ENCODE measurements at places on chromosomes 13 and 19.

DNA sequence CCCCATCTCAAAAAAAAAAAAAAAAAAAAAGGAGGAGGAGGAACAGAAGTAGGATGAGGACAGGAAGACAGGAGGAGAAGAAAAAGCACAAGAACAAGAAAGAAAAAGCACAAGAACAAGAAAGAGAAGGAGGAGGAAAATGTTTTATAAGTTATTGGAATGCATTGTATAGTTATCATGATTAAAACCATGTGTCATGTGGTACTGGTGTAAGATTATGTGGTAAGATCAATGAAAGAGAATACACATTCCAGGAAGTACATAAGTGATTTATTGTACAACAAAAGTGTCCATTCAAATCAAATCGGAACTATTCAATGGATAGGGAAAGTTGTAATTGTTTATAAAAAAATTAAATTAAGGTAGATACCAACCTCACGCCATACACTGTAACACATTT is 167.7 kb downstream of the MZT1 start:
- DNase-seq = no peak

GRCh38 chr13:40402931-40403431 is 263.5 kb downstream of the FOXO1 start:
- peak; percentile 42 for DNase-seq

- DNase-seq = peak; percentile 82
These were observed at the start of gene BST2 for GRCh38 chr19:17405250-17406045. Gene BST2, minus strand, starts transcription at chr19:17405630. Its CDS starts 55 bp downstream, at chr19:17405575.

DNA sequence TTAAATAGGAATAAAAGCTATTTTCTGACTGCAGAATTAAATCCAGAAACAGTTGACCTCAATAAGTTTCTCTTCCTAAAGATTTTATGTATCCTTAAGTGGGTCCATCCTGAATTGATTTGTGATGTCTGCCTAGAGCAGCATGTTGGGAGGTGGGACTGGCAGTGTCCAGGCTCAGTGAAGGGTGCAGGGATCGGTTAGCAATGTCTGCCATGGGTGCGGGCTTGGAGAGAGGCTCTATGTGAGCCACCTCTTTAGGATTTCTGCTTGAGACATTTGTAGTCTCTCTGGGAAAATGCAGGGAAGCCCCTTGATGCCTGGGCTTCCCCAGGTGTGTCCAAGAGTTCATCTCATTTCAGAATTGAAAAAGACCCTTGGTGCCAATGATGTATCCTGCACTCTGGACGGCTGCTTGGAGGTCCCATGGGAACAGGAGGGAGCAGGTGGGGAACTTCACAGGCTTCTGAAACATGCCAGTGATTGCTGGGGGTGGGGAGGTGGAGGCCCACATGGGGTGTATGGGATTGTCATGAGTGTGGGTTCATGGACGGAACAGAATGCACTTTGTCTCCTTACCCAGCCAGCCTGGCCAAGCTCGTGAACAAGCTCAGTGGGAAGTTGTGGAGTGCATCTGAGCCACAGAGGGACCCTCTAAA is 6.2 kb upstream of the COLGALT1 start:
- DNase-seq = no peak

DNA sequence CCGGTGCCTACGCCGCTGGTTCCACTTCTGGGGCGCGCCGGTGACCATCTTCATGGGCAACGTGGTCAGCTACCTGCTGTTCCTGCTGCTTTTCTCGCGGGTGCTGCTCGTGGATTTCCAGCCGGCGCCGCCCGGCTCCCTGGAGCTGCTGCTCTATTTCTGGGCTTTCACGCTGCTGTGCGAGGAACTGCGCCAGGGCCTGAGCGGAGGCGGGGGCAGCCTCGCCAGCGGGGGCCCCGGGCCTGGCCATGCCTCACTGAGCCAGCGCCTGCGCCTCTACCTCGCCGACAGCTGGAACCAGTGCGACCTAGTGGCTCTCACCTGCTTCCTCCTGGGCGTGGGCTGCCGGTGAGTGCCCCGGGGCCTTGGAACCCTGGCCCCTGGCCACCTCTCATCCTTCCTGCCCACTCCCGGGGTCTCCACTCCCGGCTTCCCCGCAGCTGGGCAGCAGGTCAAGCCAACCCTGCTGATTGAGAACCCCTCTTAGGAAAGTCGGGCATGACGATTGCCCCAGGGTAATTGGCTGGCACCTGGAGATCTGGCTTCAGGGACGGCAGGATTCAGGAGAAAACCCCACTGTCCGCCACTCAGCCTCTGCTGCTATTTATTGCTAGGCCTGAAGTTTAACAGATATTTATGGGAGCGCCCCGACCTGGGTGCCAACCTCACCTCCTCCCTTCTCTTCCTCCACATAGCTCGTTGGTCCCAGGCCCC is 39.1 kb downstream of the TRPM4 start:
- no peak for DNase-seq

- no peak for DNase-seq
These were observed 116.6 kb upstream of the SPACA7 start for GRCh38 chr13:112259511-112259910.

DNA sequence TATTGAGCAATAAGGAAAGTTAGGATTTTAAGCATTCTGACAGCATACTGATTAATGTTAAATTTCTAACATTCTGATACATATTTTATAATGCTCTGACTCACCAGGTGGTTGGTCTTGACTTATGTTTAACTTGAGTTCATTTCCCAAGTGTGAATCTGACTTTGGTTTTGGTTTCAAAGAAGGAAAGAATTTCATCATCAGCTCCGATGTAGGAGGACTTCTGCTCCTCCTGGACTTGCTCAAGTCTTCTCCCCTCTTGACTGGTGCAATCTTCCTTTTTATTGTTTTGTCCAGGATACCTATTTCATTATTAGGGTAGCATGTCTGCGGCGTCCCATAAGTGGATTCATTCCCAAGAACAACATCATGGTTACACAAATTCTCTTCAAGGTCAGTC is 141.3 kb downstream of the RNF17 start:
- DNase-seq = no peak

GRCh38 chr13:36925603-36926002 is 5.6 kb upstream of the SMAD9 start:
- DNase-seq = no peak

- DNase-seq = no peak
These were observed 75.2 kb downstream of the ATP11A start for GRCh38 chr13:112764864-112765561.

DNA sequence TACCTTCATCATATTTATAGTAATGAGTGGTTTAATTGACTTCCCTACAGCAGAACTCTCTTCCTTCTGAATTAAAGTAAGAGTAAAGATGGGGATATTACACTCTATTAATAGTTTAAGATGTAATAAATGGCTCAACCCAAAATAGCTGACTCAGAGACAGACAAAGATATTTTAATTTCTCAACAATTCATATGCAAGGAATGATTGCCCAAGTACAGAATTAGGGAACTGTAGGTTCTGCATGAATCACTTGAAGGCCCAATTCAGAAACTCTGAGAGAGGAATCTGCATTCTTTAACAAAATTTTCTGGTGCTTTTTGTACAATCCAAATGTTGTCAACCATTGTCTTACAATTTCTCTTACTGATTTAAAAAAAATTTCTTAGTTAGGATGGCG is 42.9 kb upstream of the PCDH9 start:
- no peak for DNase-seq

DNA sequence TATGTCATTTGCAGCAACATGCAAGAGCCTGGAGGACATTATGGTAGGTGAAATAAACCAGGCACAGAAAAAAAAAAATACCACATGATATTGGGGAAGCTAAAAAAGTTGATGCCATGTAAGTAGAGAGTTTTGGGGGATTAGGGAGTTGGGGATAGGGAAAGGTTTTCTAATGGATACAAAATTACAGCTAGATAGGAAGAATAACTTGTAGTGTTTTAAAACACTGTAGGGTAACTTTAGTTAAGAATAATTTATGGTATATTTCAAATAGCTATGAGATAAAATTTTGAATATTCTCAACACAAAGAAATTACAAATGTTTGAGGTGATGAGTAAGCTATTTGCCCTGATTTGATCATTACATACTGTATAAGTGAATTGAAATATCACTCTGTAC is 1456.7 kb upstream of the MIR17HG start:
- no peak for DNase-seq

- DNase-seq = no peak
These were observed 1494.9 kb upstream of the MIR17HG start for GRCh38 chr13:89852570-89852969.

GRCh38 chr13:19362946-19363510 is 181.4 kb upstream of the TUBA3C start:
- no peak for DNase-seq

DNA sequence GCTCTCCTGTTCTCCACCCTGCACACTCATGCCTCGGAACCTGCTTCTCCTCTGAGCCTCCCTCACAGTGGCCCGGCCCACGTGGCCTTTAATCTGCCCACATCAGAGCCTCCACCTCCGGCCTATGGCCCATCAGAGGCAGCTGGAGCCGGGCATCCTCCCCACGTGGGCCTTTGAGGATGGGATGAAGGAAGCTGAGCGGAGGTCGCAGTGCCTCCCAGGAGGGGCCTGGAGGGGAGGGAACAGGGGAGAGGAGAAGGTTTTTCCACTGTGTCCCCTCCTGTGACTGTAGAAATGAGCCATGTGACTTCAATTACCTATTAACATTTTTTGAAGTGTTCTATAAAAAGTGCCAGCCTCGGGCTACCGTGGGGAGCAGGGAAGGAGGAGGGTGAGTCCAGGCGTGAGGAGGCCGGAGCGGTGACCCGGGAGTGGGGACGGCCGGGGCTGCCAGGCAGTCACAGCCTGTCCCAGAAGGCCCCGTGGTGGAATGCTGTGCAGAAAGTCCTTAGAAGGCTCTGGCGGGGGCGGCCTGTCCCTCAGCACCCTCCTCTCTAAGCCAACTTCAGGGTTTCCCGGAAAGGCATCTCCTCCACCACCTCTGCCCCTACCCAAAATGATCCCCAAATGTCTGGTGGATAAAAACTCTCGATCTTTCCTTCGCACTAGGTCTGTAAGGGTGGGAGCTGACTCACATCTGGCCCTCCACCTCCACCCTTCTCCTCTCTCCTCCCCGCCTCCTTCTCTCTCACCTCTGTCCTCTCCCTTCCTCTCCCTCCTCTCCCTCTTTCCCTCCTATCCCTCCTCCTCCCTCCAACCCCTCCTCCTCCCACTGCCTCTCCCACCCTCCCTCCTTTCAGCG is 24.8 kb upstream of the SLC1A5 start:
- peak; percentile 100 for DNase-seq

GRCh38 chr19:36013280-36014011 is 567 bp downstream of the ALKBH6 start:
- no peak for DNase-seq

DNA sequence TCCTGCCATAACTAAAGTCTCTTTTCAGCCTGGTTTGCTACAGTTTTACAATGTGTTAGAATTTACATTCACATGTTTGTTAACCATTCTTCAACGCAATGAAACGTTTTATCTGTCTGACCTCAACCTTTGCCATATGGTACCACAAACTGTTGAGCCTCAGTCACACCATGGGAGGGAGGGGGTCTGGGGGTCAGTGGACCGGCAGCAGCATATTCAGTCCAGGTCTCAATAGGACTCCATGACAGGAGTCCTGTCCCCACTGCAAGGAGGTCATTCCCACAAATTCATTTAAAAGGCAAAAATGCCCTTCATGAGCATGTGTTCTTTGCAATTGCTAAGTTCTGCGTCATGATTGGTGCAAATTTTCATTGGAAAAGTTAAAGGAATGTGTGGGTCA is 66.6 kb upstream of the OLFM4 start:
- DNase-seq = no peak

- no peak for DNase-seq
These were observed 18.6 kb upstream of the CCNE1 start for GRCh38 chr19:29793116-29793727.

DNA sequence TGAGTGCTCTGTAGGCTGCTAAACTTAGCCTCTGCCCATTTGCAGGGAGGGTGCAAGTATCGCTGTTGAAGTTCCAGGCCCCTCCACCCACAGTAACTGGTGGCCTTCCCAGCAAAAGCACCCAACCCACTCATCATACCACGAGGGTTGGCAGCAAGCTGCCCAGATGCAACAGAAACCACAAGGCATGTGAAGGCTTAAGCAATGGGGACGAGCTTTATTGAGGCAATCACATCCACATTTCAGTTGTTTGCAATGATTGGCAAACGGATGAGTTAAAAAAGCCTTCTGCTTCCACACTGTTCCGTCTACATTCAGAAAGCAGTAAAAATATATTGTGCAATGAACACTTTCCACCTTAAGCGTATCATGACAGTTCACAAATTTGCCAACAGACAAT is 10.3 kb downstream of the GJB6 start:
- DNase-seq = no peak

DNA sequence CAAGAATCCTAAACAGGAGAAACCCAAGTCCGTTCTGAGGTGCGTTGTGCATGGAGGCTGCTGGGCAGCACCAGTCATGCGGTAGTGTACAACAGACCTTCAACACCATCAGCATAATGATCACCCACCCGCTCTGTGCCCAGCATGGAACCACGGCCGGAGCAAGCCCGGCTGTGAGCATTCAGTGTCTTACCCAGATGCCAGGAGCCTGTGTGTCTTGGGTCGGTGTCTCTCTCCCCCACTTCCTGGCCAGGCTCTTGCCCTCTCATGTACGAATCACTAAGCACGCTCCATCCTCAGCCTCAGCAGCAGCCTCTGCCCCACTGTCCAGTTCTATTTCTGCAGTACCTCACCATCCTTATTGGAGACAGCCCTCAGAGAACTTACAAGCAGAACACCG is 231.6 kb upstream of the IRS2 start:
- DNase-seq = no peak

DNA sequence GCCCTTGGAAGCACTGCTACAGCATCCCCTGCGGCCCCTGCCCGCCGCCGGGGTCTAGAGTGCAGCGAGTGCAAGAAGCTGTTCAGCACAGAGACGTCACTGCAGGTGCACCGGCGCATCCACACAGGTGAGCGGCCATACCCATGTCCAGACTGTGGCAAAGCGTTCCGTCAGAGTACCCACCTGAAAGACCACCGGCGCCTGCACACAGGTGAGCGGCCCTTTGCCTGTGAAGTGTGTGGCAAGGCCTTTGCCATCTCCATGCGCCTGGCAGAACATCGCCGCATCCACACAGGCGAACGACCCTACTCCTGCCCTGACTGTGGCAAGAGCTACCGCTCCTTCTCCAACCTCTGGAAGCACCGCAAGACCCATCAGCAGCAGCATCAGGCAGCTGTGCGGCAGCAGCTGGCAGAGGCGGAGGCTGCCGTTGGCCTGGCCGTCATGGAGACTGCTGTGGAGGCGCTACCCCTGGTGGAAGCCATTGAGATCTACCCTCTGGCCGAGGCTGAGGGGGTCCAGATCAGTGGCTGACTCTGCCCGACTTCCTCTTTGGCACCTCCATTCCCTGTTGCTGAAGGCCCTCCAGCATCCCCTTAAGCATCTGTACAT is 4.9 kb downstream of the ZNF574 start:
- no peak for DNase-seq

- DNase-seq = no peak
These were observed 924.0 kb downstream of the EFNB2 start for GRCh38 chr13:105611424-105611823.

- DNase-seq = peak; percentile 38
These were observed 12.1 kb upstream of the ANGPTL8 start for GRCh38 chr19:11227195-11227886.

GRCh38 chr19:912181-913079 is 589 bp downstream of the R3HDM4 start:
- no peak for DNase-seq

DNA sequence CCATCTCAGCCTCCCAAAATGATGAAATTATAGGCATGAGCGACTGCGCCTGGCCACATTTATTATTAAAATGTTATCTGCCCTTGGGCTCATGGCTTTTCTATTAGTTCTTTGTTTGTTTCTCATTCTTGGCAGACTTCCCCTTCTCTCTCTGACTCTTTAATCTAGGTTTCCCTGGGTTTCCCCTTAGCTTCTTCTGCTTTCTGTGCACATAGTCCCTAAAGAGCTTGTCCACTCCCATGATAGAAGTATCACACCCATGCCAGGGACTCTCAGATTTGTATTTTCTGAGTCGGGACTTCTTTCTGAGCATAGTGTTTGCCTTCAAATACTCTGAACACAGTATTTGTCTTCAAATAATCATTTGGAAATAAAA is 38.6 kb upstream of the ITM2B start:
- no peak for DNase-seq
